ENCODE measurements at places on chromosomes 11 and 22.

GRCh38 chr11:94801866-94802460, 33.8 kb downstream of the AMOTL1 start:
- DNase-seq, result no peak

GRCh38 chr11:10696468-10697322, 3.1 kb upstream of the IRAG1 start:
- no peak for DNase-seq

GRCh38 chr11:19225123-19225522, 15.6 kb downstream of the E2F8 start:
- DNase-seq, result no peak

- DNase-seq, result no peak
Measured at GRCh38 chr22:43535741-43536140, 123.9 kb downstream of the MPPED1 start.

GRCh38 chr11:70455354-70455753, 57.0 kb downstream of the CTTN start:
- no peak for DNase-seq
